ENCODE measurements at places on chromosomes 16 and 17.

DNA sequence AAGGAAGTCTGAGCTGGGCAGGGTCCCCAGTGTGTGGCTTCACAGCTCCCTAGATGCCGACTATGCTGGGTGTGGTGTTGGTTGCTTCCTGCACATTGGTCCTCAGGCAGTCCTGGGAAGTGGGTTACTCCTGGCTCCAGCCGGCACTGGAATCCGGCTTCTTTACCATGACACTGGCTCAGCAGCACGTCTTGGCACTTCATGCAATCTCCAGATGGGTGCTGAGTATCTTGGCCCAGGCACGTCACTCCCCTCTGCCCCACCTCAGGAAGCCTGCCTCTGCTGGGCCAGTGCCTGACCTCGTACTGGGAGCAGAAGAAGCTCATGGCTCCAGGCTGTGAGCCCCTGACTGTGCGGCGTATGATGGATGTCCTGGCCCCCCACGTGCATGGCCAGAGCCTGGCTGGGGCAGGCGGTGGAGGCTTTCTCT, 24.5 kb downstream of the FCSK start:
- peak overlapping the region; percentile 28 for H3K27ac ChIP-seq
- no peak overlapping the region for H3K4me3 ChIP-seq
- DNase-seq: no peak
- no peaks in the 10 kb centered on the region for H3K27me3 ChIP-seq
- peaks cover 18% of the 10 kb centered on the region for H3K4me1 ChIP-seq

- peak overlapping the region; percentile 75 for H3K4me3 ChIP-seq
- H3K27me3 ChIP-seq: no peaks in the 10 kb centered on the region
- peak; percentile 71 for DNase-seq
- peaks cover 60% of the 10 kb centered on the region for H3K36me3 ChIP-seq
- peaks cover 52% of the 10 kb centered on the region for H3K4me1 ChIP-seq
Observed at GRCh38 chr17:78132084-78132676, 1.6 kb downstream of the TMC8 start.

- no peaks in the 10 kb centered on the region for H3K27me3 ChIP-seq
- no peak overlapping the region for H3K4me3 ChIP-seq
- no peak overlapping the region for H3K27ac ChIP-seq
- H3K4me1 ChIP-seq: peaks cover 8% of the 10 kb centered on the region
Observed at GRCh38 chr16:17408296-17408695, 62.5 kb downstream of the XYLT1 start.

- peaks cover 4% of the 10 kb centered on the region for H3K36me3 ChIP-seq
- no peak overlapping the region for H3K27ac ChIP-seq
- DNase-seq: no peak
- H3K4me1 ChIP-seq: peaks cover 17% of the 10 kb centered on the region
Observed at GRCh38 chr17:42655528-42655927, 3.6 kb upstream of the TUBG2 start.

- H3K4me1 ChIP-seq: no peaks in the 10 kb centered on the region
- H3K36me3 ChIP-seq: no peaks in the 10 kb centered on the region
Observed at GRCh38 chr16:24272379-24272778, 16.2 kb downstream of the CACNG3 start.

DNA sequence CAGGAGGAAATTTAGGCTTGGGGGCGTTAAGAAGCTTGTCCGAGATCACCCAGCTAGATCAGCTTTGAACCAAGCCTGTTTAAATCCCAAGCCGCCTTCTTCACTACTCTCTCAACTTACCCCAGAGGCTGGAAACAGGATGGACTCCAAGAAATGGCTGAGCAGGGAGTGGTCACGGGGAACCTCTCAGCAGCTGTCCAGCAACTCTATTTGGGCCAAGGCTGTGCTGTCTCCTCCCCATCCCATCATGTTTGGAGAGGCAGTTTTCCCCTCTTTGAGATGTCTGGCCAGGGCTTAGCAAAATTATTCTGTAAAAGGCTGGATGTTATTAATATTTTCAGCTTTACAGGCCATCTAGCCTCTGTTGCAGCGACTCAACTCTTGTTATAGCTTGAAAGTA, 305.7 kb downstream of the RBFOX1 start:
- H3K36me3 ChIP-seq: no peaks in the 10 kb centered on the region
- H3K27ac ChIP-seq: no peak overlapping the region
- DNase-seq: no peak

DNA sequence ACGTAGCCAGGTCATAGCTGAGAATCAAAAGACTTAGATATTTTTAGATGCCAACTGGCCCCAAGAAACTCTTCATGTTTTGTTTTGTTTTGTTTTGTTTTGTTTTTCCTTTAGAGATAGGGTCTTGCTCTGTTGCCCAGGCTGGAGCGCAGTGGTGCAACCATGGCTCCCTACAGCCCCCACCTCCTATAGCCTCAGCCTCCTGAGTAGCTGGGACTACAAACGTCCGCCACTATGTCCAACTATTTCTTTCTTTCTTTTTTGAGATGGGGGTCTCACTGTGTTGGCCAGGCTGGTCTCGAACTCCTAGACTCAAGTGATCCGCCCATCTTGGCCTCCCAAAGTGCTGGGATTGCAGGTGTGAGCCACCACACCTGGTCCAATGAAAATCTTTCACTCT, 107.1 kb downstream of the ADCY9 start:
- DNase-seq: no peak
- H3K4me1 ChIP-seq: no peaks in the 10 kb centered on the region

GRCh38 chr16:14529010-14529669, 100.9 kb downstream of the PARN start:
- H3K4me3 ChIP-seq: no peak overlapping the region
- H3K27me3 ChIP-seq: no peaks in the 10 kb centered on the region
- peak; percentile 36 for DNase-seq
- H3K4me1 ChIP-seq: peaks cover 3% of the 10 kb centered on the region

DNA sequence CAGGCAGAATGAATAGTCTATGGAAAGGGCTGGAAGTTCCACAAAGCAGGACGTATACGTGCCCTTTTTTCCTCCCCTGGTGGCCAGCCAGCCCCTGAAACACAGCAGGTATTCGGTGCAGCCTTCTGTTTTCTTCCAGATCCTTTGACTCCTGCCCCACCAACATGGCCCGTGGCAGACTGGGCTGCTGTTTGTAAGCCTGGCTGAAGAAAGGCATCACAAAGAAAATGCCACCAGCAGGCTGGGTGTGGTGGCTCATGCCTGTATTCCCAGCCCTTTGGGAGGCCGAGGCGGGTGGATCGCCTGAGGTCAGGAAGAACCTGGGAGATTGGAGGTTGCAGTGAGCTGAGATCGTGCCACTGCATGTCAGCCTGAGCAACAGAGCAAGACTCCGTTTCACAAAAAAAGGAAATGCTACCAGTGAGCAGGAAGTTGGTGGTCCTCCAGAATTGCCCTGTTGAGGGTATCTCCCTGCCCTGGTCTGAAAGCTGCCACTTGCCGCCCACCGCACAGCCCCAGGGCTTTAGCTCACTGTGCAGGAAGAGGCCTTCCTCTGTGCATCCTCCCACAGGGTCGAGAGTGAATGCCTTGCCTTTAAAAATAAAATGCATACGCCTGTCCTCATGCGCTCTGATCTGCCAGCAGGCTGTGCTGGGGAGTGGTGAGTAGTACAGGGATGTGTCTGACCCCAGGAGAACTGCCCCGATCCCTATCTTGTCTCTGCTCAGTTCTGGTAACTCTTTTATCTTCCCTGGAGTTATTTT, 587.7 kb downstream of the MAF start:
- H3K36me3 ChIP-seq: no peaks in the 10 kb centered on the region
- H3K27ac ChIP-seq: no peak overlapping the region
- H3K27me3 ChIP-seq: no peaks in the 10 kb centered on the region
- no peak overlapping the region for H3K4me3 ChIP-seq

DNA sequence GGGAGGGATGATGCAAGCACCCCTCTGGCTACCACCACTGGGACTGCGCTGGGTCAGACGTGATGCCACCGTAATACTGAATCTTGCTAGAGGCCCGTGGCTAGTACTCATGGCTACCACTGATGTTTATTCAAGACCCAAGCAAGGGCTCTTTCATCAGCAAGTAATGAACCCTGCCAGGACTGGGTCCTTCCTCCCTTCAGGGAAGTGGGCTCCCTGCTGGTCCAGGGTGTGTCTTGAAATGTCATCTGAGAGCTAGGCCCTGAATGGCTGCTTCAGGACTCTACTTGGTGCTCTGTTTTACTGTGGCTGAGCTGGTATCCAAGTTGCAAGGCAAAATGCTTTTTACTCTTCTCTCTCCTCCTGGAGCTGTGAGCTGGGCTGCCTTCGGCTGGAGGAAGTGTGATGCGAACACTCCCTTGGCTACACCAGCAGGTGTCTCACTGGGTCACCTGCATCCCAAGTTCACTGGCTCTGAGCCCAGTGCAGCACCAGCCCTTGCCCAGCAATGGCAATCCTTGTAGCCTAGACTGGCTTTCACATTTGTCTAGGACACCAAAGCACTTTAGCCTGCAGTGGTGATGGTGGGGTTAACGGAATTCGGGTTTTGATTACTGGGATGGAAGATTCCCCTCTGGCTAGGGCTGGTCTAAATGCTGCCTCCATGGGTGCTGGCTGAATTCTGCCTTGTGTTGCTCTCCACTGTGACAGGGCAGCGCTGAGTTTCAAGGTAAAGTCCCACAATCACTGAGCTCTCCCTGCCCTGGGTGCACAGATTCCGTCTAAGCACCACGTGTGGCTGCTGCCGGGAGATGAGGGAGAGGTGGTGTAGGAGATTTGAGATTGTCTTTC, 98.6 kb downstream of the USP22 start:
- H3K36me3 ChIP-seq: no peaks in the 10 kb centered on the region
- H3K4me1 ChIP-seq: no peaks in the 10 kb centered on the region
- no peak for DNase-seq
- H3K4me3 ChIP-seq: no peak overlapping the region
- no peak overlapping the region for H3K27ac ChIP-seq

DNA sequence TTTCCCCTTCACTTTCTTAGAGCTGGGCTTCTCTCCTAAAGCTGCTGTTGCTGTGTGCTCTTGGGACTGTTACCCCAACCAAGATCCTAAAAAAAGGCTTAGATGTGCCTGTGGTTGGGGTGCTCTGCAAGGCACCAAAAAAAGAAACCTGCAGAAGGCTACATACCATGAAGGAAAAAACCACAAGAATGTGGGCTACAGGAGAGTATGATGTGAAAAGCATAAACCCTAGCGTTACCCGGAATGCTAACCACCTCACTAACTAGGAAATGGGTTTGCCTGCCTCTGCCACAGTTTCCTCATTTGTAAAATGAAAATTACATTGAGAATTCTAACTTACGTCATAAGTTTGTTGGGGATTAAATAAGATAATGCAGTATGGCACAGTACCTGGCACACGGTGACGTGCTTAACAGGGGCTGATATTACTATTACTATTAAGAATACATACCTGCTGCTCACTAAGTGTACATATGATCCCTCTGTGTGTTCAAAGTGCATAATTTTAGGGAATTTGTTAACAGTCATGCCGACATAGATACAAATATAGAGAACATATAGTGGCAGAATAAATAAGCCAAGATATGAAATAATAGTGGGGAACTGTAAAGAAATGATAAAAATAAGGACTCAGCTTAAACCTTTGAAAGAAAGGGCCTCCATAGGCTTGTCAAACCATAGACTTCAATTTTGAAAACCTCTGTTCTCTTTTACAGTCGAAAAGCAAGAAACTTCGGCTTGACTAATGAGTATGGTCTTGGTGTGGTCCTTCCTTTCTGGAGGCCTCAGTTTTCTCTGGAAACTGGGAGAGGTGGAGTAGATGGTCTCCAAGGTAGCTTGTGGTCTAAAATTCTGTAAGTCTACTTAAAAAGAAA, 177.8 kb upstream of the TBX2 start:
- H3K36me3 ChIP-seq: no peaks in the 10 kb centered on the region

DNA sequence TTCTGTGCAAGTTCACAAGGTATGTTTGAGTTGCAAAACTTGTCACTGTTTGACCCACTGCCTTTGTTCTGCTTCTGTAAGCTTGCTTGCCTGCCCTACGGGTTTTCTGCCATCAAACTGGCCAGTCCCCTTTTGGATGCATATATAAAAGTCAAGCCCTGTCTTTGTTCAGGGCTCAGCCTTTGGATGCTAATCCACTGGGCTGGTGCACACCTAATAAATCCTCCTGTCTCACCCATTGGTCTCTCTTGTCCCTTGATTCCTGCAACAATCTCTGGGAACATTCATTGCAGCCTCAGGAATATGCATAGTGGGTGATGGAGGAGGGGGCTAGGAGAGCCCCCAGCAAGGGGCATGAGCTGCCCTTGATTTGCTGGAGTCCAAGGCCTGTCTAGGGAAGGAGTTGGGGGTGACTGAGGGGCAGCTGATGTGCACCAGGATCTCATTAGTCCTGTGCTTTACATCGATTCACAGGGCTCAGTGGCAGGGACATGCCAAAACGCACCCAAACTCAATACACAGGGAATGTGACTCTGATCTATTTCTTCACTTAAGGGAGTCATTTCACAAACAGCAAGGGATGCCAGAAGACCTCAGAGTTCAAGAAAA, 225.4 kb upstream of the NLRP1 start:
- H3K4me3 ChIP-seq: no peak overlapping the region
- DNase-seq: no peak
- peaks cover 7% of the 10 kb centered on the region for H3K27me3 ChIP-seq
- no peaks in the 10 kb centered on the region for H3K4me1 ChIP-seq
- H3K36me3 ChIP-seq: no peaks in the 10 kb centered on the region

DNA sequence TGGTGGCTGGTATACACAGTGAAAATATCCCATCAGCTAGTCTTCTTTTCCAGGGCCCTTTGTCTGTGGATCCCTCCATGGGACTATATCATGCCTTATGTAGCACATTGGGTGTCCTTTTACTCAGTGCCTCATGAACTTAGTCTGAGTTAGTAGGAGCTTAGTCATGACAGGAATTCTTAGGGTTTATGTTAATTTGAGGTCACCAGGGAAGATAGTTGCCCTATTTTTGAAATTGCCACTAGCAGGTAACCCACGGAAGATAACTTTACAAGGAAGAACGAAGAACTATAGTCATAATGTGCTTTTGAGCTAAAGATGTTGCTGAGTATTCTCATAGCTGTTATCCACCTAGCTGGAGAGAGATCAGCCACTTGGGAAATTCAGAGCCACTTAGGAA, 14.8 kb upstream of the PLK1 start:
- no peak overlapping the region for H3K4me3 ChIP-seq
- no peaks in the 10 kb centered on the region for H3K27me3 ChIP-seq
- DNase-seq: no peak
- H3K27ac ChIP-seq: no peak overlapping the region
- H3K36me3 ChIP-seq: peaks cover 94% of the 10 kb centered on the region

- H3K27ac ChIP-seq: no peak overlapping the region
- H3K27me3 ChIP-seq: no peaks in the 10 kb centered on the region
- DNase-seq: no peak
- no peaks in the 10 kb centered on the region for H3K4me1 ChIP-seq
- no peak overlapping the region for H3K4me3 ChIP-seq
Observed at GRCh38 chr16:85631802-85632393, 18.8 kb downstream of the GSE1 start.

GRCh38 chr17:9702482-9702881, 57.2 kb downstream of the USP43 start:
- H3K4me1 ChIP-seq: no peaks in the 10 kb centered on the region
- no peaks in the 10 kb centered on the region for H3K36me3 ChIP-seq
- no peaks in the 10 kb centered on the region for H3K27me3 ChIP-seq
- H3K27ac ChIP-seq: no peak overlapping the region
- no peak for DNase-seq
- no peak overlapping the region for H3K4me3 ChIP-seq

- H3K4me1 ChIP-seq: peaks cover 44% of the 10 kb centered on the region
- no peak overlapping the region for H3K4me3 ChIP-seq
- no peaks in the 10 kb centered on the region for H3K27me3 ChIP-seq
- no peaks in the 10 kb centered on the region for H3K36me3 ChIP-seq
Observed at GRCh38 chr17:28471531-28472342, 1.7 kb upstream of the SLC13A2 start.

- peaks cover 38% of the 10 kb centered on the region for H3K4me1 ChIP-seq
- DNase-seq: no peak
- no peaks in the 10 kb centered on the region for H3K27me3 ChIP-seq
- peaks cover 28% of the 10 kb centered on the region for H3K36me3 ChIP-seq
Observed at GRCh38 chr16:89458551-89458950, 31.8 kb downstream of the ANKRD11 start.

Measured in activated T-helper 2 cell treated with anti-CD3 and anti-CD28 coated beads, Interferon-gamma antibody, Interleukin-2, Interleukin-4, amounts not matched to agents 10 μg/mL and 5 μg/mL and 100 μg/mL, durations not matched to agents 14 hours and 24 hours and 36 hours (primary cell).